ENCODE measurements at places on chromosomes 11 and 22.

DNA sequence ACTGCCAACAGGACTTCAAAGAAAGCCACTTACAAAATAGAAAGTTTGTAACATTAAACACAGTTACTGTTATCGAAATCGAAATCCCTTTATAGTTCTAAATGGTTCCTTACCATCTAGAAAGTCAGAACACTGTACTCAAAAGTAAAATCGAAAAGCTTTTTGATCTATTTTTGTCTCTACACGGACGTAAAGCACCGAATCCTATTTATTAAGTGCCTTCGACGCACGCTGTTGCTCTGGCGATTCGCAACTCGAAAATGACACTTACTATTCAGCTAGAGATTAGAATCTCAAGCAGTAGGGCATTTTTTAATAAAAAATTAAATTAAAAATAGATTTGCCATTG, 78.3 kb downstream of the LARGE1 start:
- no peak for DNase-seq

- no peak for DNase-seq
Observed at GRCh38 chr11:46294365-46295309, 17.2 kb downstream of the CREB3L1 start.

GRCh38 chr11:71397331-71397860, 50.8 kb downstream of the DHCR7 start:
- DNase-seq: no peak

- no peak for DNase-seq
Observed at GRCh38 chr11:65436412-65437032, 13.9 kb downstream of the NEAT1 start.

- DNase-seq: no peak
Observed at GRCh38 chr22:20578192-20578591, 70.8 kb downstream of the MED15 start.

GRCh38 chr11:73797457-73797856, 9.8 kb downstream of the MRPL48 start:
- no peak for DNase-seq

GRCh38 chr11:59667812-59668187, 1.0 kb downstream of the PATL1 start:
- DNase-seq: no peak

GRCh38 chr11:65609229-65609628, 4.8 kb downstream of the MAP3K11 start:
- DNase-seq: no peak

GRCh38 chr11:32817852-32818183, 11.9 kb upstream of the PRRG4 start:
- DNase-seq: no peak
